ENCODE measurements at places on chromosomes 16 and 17.

GRCh38 chr16:89599451-89599858 lies 14.0 kb upstream of the DPEP1 start:
- DNase-seq, result no peak

DNA sequence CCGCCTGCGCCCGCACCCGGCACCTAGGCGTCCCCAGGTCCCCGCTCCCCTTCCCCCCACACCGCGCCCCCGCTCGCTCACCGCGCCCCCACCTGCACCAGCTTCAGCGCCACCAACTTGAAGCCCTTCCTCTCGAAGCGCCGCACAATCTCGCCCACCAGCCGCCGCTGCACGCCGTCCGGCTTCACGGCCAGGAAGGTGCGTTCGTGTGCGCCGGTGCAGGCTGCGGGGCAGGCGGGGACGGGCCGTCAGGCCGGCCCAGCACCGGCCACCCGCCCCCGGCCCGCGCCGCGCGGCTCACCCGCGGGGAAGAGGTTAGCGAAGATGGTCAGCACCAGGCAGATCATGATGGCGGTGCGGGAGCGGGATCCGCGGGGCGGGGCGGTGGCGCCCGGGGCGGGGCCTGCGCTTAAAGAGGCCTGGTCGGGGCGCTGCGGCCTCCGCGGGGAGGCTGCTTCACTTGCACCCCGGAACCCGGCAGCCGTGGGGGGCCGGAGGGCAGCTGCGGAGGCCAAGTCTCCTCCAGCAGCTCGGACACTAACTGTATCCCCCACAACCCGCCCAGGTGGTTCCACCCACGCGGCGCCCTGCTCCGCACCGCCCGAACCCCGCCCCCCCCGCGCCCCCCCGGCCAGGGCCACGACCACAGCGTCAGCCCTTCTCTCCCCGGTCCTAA lies at the start of gene NME3:
TSS of gene NME3 (minus strand) at position 356 of the 676 bp plus-strand sequence. CDS start at position 347, 9 bp downstream.
- DNase-seq, result peak; percentile 5

DNA sequence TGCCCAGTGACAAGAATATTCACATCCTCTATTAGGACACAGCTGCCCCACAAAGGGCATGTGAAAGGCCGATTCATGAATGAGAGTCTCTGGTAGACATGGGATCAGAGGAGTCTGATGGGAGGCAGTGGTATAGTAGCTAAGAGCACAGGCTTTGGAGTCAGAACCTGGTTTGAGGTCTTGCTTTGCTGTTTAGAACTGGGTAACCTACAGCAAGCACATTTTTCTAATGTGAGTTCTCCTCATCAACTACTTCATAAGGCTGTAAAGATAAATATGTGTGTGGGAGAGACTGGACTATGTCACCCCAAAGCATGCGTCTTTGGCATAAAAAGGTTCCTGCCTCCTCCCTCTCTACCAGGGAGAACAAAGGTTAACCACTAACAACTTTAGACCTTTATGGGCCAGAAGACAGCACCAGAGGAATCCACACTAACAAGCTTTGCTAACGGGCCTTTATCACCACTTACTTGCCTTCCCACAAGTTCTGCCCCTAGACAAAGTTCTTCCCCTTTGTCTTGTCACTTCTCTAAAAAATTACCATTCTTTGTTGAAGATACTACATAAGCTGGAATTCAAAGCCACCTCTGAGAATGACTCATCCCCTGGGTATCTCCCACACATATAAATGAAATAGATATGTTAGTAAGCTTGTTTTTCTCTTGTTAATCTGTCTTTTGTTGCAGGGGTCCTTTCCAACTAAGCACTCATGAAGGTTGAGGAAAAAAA lies 21.1 kb downstream of the CDR2 start:
- peak; percentile 84 for DNase-seq

DNA sequence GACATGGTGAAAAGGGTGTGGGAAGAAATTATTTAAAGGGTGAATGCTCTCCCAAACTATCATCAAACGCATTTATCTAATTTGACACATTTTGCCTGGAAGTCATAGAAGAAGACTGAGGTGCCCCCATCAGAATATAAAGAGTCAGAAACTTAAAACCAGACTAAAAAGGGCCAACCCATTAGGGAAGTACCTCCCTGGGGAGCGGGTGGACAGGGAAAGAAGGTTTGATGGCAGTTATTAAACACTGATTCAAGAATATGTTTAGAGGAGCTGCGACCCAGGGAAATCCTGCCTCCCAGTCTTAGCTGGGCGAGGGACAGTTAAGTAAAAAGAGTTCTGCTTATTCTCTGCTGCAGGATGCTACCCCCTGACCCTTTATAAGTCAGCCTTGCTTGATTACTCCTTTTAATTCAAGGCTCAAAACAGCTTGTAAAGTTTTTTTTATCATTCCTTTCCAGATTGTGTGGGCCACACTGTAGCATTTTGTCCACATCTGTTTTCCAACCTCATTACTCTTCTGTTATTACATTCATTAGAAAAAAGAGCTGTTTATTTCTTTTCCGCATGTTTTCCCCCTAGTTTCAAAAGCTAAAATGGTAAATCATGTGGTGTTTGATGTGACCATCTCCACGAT lies 138.5 kb upstream of the TBX2 start:
- no peak for DNase-seq

GRCh38 chr17:4858068-4858881 lies 25.1 kb downstream of the MINK1 start:
- DNase-seq, result no peak

DNA sequence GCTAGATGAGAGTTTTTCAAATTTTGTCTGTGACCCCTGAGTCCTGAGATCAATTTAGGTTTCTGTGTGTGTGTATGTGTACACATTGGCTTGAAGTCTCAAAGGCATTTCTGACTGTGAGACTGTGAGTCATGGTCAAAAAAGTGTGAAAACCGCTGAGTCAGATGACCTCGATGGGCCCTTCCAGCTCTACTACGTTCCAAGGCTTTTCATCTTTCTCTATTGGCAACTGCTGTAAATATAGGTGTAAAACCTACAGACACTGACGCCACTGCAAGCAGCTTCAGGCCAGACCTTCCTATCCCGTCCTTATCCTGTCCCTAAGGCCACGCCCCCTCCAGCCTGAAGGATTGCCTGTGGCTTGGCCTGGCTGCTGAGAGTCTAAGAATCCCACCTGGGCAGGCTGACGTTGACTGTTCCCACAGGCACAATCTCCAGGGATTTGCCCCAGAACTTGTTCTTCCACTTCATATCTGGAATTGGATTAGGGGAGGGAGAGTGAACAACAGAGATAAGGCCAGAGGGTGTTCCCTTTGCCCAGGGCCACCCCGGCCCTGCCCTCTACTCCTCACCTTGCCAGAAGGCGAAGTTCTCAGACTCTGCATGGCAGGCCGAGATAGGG lies 11.3 kb downstream of the OSBPL7 start:
- DNase-seq, result no peak

Measured in Kasumi-1 (cell line).